ENCODE measurements at places on chromosomes 7 and 10. TPM values are rescaled to one million over a fixed set of nuclear protein-coding genes. Genes with fewer than 3 reads are reported as not detected.
A peak's percentile ranks its signal among the peaks of the same experiment; 100 is the strongest.

PNLIPRP2 gene
- total RNA-seq: not detected

SNCG gene
- 27.5 TPM for total RNA-seq

IKZF1 gene
- 124 TPM for total RNA-seq

DNA sequence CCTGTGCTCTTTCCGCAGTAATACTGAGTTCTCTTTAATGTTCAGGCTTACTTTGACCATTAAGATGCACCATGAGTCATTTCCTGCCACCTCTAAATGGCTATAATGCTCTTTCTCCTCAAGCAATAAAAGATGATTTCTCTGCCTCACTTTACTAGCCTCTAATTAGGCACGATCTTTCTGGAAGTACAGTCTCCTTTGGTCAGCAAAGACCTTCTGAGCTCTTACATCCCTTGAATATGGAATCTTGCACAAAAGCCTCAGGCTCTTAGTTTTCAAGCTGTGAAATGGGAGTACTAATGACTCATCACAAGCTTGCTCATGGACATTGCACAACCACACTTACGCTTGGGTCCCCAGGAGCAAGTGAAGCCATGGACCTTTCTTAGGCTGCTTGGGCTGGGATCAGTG lies 85.9 kb downstream of the FRMD4A start:
- no peak for DNase-seq
- H3K4me1 ChIP-seq: no peaks in the 10 kb centered on the region
- no peaks in the 10 kb centered on the region for H3K27me3 ChIP-seq
- no peak overlapping the region for H3K27ac ChIP-seq
- H3K36me3 ChIP-seq: no peaks in the 10 kb centered on the region

DNA sequence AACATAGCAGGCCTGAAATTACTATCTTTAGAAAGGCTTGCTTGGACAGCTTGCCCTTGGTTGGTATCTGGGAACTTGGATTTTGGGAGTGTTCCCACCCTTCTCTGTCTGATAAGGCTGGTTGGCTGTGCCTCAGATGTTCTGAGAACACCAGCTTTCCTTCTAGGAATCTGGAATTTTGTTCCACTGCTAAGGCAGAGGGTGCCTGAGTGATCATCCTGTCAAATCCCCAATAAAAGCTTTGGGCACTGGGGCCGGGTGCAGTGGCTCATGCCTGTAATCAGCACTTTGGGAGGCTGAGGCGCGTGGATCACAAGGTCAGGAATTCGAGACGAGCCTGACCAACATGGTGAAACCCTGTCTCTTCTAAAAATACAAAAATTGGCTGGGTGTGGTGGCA lies 5.0 kb downstream of the TRUB1 start:
- H3K4me3 ChIP-seq: no peak overlapping the region
- peaks cover 10% of the 10 kb centered on the region for H3K4me1 ChIP-seq
- no peaks in the 10 kb centered on the region for H3K27me3 ChIP-seq
- H3K36me3 ChIP-seq: peaks cover 26% of the 10 kb centered on the region
- H3K27ac ChIP-seq: no peak overlapping the region

- DNase-seq: no peak
- no peaks in the 10 kb centered on the region for H3K36me3 ChIP-seq
- H3K27me3 ChIP-seq: peaks cover 69% of the 10 kb centered on the region
- peak within 1 kb of the TSS; percentile 88 for H3K27ac ChIP-seq
- peaks cover 10% of the 10 kb centered on the region for H3K4me1 ChIP-seq
- H3K4me3 ChIP-seq: peak within 1 kb of the TSS; percentile 42
These were observed at the start of gene CHST15 for GRCh38 chr10:124092860-124093773. Gene CHST15, minus strand, starts transcription at chr10:124093598. Its CDS starts 47,386 bp downstream, at chr10:124046212.

DNA sequence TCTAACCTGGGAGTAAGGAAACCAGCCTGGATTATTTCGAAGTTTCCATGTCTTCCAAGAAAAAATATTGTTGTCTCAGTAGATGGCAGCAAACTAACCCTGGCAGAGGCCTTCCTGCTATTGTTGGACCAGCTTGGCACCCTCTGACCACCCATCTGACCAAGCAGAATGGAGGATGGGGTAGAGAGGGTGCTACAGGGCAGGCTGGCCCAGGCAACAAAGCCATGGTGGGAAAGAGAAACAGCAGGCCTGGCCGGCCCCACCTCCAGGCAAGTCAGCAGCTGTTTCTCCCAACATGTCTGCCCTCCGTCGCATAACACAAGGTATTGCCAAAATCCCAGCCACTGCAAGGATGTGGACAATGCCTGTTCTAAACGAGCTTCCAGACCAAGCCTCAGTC lies 95.0 kb downstream of the FAM53B start:
- no peak overlapping the region for H3K4me3 ChIP-seq
- no peaks in the 10 kb centered on the region for H3K27me3 ChIP-seq
- peaks cover 91% of the 10 kb centered on the region for H3K4me1 ChIP-seq
- H3K27ac ChIP-seq: peak overlapping the region; percentile 98
- DNase-seq: no peak
- peaks cover 47% of the 10 kb centered on the region for H3K36me3 ChIP-seq

DNA sequence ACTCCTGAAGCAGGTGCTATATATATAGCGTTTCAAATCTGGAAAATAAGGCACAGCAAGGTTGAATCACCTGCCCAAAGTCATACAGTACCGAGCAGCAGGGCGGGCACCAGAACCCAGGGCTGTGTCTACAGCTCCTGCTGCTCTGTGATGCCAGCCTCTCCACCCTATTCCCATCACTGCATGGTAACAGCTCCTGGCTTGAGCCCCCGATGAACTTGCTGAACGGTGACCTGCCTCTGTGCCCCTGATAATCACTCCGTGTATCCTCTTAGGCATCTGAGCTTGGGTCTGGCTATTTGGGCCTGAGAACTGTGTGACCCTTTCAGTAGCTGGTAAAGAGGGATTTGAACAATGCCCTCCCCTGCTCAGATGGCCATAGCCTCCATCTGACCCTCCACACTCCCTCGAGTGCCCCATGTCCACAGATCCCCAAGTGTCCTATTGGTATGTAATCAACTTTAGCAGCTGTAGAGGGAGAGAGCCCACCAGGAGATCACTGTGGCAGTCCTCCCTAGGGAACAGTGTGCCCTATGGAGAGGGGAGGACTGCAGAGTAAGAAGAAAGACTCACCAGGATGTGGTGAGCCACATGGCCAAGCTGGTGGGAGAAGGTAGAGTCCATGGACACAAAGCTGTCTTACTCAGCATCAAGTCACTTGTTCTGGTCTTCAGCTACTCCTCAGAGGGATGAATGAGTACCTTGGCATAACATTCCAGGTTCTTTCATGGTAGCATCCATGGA lies 1.1 kb upstream of the ARHGAP22 start:
- DNase-seq: no peak
- H3K27me3 ChIP-seq: peaks cover 46% of the 10 kb centered on the region
- no peak overlapping the region for H3K27ac ChIP-seq
- H3K4me1 ChIP-seq: no peaks in the 10 kb centered on the region

DNA sequence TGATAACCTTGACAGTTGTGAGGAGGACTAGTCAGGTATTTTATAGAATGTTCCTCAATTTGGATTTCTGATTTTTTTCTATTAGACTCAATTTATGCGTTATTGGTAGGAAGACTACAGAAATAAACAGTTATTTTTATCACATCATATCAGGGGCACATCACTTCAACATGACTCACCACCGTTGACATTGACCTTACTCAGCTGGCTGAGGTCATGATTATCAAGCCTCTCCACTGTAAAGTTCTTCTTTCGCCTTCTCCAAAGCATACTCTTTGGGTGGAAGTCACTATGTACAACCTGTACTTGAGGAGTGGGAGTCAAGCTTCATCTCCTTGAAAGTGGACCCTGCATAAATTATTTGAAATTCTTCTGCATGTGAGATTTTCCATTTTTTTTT lies 194.3 kb upstream of the IGFBP3 start:
- no peaks in the 10 kb centered on the region for H3K27me3 ChIP-seq
- no peaks in the 10 kb centered on the region for H3K4me1 ChIP-seq
- DNase-seq: no peak
- no peak overlapping the region for H3K27ac ChIP-seq
- H3K4me3 ChIP-seq: no peak overlapping the region
- H3K36me3 ChIP-seq: no peaks in the 10 kb centered on the region

- no peak overlapping the region for H3K4me3 ChIP-seq
- no peaks in the 10 kb centered on the region for H3K36me3 ChIP-seq
- no peak overlapping the region for H3K27ac ChIP-seq
- no peaks in the 10 kb centered on the region for H3K27me3 ChIP-seq
These were observed 102.1 kb upstream of the WDR11 start for GRCh38 chr10:120749072-120749471.

DNA sequence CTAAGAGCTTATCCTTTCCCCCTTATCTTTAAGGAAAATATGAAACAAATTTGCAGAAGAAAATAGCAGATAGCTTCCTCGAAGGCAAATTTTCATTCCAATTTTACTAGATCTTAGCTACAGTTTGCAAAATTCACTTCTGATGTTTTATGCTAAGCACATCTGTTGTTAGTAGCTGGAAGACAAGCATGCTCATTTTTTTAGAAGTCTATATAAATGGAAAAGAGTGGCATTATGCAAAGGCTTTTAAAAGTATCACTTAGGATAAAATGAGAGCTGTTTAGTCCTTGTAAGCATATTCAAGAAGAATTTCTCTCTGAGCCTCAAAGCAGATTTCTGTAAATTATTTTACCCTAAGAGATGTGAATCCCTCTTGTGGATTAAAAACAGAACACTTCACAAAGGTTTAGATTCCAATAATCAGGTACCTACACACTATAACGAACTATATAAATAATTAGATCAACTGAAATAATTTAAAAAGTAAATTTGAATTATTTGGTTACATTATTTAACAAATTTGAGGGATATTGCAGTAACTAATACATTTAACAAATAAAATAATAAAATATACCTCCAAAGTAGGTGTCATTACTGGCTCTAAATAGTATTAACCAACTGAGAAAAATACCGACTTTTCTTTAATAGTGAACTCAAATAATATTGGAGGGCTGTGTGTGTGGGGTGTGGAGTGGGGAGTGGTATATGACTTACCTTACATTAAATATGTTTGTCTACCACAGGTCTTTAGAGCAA lies 307.1 kb downstream of the SEMA3D start:
- no peaks in the 10 kb centered on the region for H3K36me3 ChIP-seq
- no peak overlapping the region for H3K4me3 ChIP-seq
- no peaks in the 10 kb centered on the region for H3K27me3 ChIP-seq
- H3K4me1 ChIP-seq: no peaks in the 10 kb centered on the region
- no peak overlapping the region for H3K27ac ChIP-seq
- DNase-seq: no peak

- H3K27ac ChIP-seq: no peak overlapping the region
- no peak for DNase-seq
- no peak overlapping the region for H3K4me3 ChIP-seq
- H3K36me3 ChIP-seq: no peaks in the 10 kb centered on the region
- H3K27me3 ChIP-seq: no peaks in the 10 kb centered on the region
These were observed 14.3 kb upstream of the RPA3 start for GRCh38 chr7:7732621-7733281.

DNA sequence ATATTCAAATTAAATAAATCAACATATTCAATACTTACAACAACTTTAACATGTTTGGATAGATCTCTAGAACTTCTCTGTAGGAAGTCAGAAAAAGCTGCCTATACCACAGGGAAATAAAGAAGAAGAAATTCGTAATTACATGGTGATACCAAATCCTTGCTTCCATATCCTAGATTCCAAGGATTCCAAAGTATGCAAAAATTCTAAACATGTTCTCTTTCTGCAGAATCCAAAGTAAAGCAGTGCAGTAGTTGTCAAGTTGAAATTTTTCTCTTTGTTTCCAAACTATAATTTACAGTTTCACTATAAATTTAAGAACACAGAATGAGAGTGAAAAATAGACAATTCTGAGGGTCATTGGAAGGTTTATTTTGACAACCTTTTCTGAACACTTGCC lies 233.7 kb upstream of the PTN start:
- no peak for DNase-seq
- H3K27ac ChIP-seq: no peak overlapping the region
- no peak overlapping the region for H3K4me3 ChIP-seq
- no peaks in the 10 kb centered on the region for H3K27me3 ChIP-seq

GRCh38 chr10:49040601-49041000 lies 74.7 kb downstream of the VSTM4 start:
- no peak overlapping the region for H3K4me3 ChIP-seq
- DNase-seq: no peak
- H3K4me1 ChIP-seq: no peaks in the 10 kb centered on the region
- H3K36me3 ChIP-seq: no peaks in the 10 kb centered on the region

DNA sequence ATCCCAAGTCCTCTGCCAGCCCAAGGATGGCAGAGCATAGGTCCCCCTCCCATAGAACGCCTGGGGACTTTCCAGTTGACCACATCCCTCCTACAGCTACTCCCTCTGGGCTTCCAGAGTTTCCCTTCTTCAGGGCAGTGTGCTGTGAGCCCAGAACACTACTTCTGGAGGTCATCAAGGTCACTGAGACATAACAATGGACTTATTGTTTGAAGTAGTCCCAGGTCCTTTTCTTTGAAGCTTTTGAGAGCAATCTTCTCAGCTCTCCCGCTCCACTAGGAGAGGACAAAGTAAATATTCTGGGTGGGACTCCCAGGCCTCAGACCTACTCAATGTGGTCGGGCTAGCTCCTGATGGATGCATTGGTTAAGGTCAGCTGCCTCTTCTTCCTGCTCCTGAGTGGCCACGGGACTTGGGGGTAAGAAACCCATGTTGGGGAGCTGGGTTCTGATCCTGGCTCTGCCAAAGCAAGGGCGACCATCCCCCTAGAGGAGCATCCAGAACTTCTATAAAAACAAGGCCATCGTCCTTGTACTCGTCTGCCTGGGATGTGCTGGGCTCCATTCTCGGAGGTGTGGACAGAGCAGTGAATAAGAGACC lies 83.5 kb upstream of the DDC start:
- peaks cover 10% of the 10 kb centered on the region for H3K4me1 ChIP-seq
- no peak for DNase-seq
- no peak overlapping the region for H3K4me3 ChIP-seq
